Left kidney (tissue), 8 donors: ENCODE measurements at places on chromosomes 2 and 18. TPM values are rescaled to one million over a fixed set of nuclear protein-coding genes. Genes with fewer than 3 reads are reported as not detected.

- DNase-seq, result no peak
Measured at GRCh38 chr18:50944245-50944932, 23.5 kb upstream of the ELAC1 start.

Gene UGT1A10
- not detected for polyA plus RNA-seq

GRCh38 chr2:74653589-74653984 is 460 bp upstream of the SEMA4F start:
- DNase-seq, result no peak

Gene C2orf80
- 0.25 TPM for polyA plus RNA-seq

DNA sequence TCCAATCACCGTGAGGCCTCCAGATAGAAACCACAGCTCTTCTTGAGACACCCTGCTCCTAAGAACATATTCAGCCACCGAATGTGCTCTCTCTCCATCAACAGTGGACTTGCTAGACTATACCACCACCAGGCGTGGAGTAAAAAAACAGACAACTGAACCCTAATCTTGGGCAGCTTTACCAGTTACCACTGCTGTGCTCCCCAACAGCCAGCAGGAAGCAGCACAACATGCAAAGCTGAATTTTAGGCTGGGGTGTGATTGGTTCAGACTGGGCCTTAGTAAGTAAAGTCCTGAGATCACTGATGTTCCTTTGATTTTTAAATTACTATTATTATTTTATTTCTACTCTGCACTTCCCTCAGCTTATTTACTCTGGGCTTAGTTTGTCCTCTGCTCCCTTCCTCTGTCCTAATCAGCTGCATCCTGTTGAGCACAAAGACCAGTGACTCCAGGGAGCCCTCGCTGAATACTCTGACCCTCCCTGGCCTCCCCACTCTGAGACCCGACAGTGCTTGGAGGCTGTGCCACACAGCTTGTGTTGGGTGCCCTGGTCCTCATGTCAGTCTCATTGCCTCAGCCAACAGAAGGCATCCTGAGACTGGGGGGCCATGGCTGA is 21.9 kb downstream of the MRPL35 start:
- DNase-seq, result peak; percentile 33

Gene CHST9
- 5.3 TPM for polyA plus RNA-seq

DNA sequence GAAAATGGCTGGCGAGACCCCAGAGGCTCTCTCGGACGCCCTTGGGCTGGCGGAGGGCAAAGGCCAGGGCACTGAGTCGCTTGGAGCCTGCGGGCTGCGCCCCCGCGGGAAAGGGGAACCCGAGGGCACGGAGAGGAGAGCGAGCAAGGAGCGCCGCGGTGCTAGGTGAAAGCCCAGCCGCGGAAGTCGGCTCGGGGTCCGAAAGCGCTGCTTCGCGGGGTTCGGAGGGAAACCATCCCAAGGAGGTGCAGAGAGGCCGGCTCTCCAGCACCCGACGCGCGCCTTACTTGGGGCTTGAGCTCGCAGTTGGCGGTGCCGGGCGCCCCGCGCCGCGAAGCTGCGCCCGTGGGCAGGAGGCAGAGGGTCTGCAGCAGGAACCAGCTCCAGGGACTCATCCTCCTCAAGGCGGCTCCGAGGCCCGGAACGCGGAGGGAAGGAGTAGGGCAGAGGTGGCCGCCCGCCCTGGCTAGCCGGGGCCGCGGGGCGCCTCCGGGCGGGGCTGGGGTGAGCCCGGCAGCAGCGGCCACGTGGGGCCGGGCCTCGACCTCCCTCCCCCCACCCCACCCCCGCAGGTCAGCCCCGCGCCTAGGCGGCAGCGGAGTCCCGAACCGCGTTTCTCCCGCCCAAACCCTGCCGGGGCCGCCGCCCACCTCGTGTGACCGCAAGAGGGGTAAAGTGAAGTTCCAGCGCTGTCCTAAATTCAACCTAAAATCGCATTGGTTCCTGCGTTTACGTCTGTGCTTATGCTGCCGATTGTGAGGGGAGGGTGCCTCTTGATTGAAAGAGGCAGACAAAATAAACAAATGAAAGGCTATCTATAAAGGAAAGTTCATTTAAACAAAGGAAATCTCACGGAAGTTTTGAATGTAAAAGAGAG is at the start of gene TRABD2A:
Gene TRABD2A, minus strand, starts transcription at position 440 of the 877 bp plus-strand sequence. Its CDS starts 45 bp downstream, at position 395.
- no peak for DNase-seq

DNA sequence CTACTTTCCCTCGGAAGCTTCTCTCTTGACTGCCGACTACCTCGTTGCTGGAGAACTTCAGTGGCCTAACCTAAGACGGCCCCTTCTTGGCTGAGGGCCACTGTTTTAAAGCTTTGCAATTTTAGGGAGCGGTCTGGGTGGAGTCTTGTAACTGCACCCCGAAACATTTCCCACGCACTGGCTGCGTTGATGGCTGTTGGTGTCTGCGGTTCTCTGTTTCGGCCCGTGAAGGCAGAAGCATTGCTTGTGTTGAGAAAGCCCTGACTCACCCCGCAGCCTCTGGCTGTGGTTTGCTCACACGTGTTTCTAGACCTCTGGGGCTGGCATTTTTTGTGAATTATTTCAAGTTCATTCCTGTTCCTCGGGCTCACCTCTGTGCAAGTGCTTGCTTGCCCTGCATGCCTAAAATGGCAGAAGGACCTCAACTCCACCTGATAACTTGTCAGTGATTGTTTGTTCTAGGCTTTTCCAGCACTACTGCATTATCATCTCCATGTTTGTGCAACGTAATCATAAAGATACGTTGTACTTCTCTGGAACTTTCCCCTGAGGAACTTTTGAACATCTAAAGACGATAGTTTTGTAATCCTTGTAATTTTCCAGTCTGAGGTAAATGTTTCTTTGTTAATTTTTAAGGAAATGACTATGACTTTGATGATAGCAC is 94.2 kb upstream of the DLX2 start:
- DNase-seq, result no peak

- DNase-seq, result no peak
Measured at GRCh38 chr2:213187386-213187785, 36.0 kb upstream of the IKZF2 start.

- no peak for DNase-seq
Measured at GRCh38 chr2:215293879-215294278, 18.0 kb upstream of the ATIC start.

DNA sequence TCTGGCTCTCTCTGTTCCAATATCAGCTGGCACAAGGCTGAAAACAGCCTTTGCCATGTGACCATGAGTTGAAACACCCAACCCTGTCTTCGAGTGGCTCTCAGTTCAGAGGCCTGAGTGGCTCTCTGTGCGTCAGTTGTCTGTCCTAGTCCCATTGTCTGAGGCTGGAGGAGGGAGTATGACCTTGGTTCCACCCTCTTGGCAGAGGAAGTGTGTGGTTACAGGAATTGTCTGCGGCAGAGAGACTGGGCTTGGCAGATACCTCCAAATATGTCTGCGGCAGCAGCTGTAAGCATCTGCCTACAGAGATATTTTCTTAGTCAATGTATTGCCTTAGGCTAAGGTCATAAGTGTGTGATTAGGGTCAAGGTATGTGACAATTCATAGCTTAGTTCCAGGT is 32.6 kb downstream of the CNGA3 start:
- no peak for DNase-seq

Gene MC4R
- 0.35 TPM for polyA plus RNA-seq

GRCh38 chr2:235851828-235852525 is 316.2 kb downstream of the GBX2 start:
- no peak for DNase-seq

DNA sequence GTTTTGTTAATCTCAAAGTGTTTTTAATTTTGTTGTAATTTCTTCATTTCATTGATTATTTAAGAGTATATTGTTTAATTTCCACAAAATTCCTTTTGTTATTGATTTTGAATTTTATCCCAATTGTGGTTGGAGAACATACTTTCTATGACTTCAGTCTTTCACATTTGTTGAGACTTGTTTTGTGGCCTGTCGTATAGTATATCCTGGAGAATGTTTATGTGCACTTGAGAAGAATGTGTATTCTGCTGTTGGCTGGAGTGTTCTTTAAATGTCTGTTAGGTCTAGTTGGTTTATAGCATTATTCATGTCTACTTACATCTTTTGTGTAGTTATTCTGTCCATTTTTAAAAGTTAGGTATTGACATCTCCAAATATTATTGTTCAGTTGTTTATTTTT is 120.3 kb downstream of the TTC27 start:
- no peak for DNase-seq

- DNase-seq, result no peak
Measured at GRCh38 chr18:24364177-24364576, 33.4 kb downstream of the OSBPL1A start.

Gene ASAP2
- 66.1 TPM for polyA plus RNA-seq

- DNase-seq, result no peak
Measured at GRCh38 chr18:29465526-29465925, 1288.6 kb upstream of the CDH2 start.
